ENCODE measurements at places on chromosomes 2 and 18.

DNA sequence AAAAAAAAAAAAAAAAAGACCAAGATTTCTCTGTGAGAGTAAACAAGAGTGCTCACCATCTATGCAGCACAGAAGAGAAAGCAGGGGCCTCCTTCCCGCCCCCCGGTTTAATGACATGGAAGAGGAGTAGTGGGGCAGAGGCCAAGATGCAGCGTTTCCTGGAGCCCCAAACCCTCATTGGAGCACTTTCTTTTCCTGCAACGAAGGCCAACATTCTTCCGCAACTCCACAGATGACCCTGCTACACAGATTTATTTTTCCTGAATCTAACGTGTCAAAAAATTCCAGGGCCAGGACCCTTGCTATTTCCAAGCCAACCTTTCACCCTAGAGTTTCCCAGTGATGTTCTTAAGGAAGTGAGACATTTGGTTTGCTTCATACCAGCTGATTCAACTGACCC lies 189.6 kb downstream of the MIB1 start:
- DNase-seq = no peak

- DNase-seq = no peak
Observed at GRCh38 chr18:31512203-31512764, 14.3 kb downstream of the DSG2 start.

DNA sequence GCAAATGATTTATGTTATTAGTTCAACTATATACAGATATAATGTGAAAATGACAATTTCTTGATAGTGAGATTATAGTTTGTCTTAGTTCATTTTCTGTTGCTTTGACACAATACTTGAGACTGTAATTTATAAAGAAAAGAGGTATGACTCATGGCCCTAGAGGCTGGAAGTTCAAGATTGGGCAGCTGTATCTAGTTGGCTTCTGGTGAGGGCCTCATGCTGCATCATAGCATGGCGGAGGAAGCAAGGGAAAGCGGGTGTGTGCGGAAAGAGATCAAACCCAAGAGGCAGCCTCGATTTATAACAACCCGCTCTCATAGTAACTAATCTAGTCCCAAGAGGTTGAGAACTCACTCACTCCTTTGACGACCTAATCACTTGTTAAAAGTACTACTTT lies 11.4 kb downstream of the PLEKHA3 start:
- DNase-seq = no peak

- peak; percentile 35 for DNase-seq
Observed at GRCh38 chr2:119264781-119265692, 41.4 kb downstream of the STEAP3 start.

DNA sequence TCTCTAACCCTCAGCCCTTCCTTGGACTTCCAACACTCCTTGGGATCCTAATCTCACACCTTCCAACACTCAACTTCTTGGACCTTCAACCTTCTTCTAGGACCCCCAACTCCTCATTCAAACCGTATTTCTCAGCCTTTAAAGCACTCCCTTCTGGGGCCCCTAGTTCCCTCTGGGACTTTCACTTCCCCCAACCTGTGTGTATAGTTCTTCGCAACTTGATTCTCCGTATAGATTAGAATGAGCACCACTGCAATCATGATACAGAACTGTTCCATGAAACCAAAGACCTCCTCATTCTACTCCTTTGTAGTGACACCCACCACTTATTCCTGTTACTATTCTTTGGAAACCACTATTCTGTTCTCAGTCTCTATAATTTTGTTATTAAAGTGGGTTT lies 62.0 kb upstream of the NFU1 start:
- DNase-seq = no peak

- DNase-seq = no peak
Observed at GRCh38 chr2:165618806-165619205, 149.3 kb downstream of the CSRNP3 start.

- no peak for DNase-seq
Observed at GRCh38 chr18:46163091-46163490, 58.9 kb downstream of the HAUS1 start.

DNA sequence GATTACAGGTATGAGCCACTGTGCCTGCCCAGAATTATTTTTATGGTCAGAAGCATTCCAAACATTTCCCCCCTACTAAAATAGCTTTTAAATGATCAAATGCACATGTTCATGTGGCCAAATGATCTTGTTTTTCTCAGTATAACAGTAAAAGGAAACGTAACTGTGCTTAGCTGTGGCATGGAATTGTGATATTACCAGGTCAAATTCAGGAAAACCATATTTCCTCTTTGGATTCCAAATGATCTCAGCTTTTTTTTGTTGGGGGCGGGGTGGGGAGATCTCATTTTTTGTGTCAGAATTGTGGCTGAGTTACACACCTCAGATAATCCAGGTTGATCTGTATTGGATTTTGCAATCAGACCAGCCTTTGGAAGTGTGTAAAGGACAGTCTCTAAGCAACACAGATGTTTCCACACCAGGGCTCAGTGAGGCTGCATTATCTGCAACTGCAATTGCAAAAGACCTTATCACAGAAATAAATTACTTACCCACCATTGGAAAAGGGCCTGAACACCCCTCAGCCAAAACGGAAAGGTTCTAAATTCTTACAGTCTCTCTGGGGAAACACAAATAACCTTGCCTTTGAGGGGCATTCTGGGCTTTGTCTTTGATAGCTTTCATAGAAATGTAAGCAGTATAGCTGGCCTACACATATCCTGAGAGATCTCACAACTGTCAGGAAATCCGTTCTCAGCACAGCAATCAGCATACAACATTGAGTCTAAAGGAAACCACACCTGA lies 8.4 kb downstream of the CASP10 start:
- DNase-seq = no peak

- DNase-seq = peak; percentile 62
Observed at GRCh38 chr18:24176727-24177416, 38.0 kb downstream of the CABYR start.

DNA sequence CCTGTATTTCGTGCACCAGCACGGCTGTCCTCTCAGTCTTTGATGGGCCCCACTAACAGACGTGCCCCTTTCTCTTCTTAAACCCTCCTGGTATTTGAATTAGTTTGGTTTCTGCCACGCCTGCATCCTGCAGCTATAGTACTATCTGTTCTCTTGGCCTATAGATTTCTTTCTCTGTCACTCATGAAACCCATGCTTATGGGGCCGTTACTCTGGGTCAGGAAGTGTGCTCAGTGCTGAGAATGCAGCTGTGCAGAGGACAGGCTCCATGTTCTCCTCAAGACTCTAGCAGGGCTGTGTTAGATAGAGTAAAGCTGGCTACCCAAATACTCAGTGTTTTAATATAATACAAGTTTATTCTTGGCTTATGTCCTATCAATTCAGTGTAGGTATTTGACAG lies 180.0 kb downstream of the INSIG2 start:
- no peak for DNase-seq

DNA sequence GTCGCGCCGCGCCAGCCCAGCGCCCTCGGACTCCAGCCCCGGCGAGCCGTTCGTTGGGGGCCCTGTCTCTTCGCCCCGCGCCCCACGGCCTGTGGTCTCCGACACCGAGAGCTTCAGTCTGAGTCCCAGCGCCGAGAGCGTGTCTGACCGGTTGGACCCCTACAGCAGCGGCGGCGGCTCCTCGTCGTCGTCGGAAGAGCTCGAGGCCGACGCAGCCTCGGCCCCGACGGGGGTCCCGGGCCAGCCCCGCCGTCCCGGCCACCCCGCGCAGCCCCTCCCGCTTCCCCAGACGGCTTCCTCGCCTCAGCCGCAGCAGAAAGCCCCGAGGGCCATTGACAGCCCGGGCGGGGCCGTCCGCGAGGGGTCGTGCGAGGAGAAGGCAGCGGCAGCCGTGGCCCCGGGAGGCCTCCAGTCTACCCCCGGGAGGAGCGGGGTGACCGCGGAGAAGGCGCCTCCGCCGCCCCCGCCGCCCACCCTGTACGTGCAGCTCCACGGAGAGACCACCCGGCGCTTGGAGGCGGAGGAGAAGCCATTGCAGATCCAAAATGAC lies 1.4 kb downstream of the PHLPP1 start:
- peak; percentile 14 for DNase-seq

- no peak for DNase-seq
Observed at GRCh38 chr2:212930556-212931260, 220.7 kb downstream of the IKZF2 start.

- no peak for DNase-seq
Observed at GRCh38 chr2:71919708-71920107, 228.0 kb downstream of the CYP26B1 start.

- no peak for DNase-seq
Observed at GRCh38 chr2:49153252-49153651, 1.1 kb downstream of the FSHR start.

DNA sequence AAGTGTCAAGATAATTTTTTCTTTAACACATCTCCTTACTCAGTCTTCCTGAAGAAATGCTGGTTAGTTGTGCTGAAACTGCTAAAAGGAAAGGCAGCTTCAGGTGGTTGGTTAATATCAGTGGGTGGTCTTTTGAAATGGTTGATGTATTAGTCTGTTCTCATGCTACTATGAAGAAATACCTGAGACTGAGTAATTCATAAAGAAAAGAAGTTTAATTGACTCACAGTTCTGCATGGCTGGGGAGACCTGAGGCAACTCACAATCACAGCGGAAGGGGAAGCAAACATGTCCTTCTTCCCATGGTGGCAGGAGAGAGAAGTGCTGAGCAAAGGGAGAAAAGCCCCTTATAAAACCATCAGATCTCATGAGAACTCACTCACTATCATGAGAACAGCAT lies 125.9 kb upstream of the CYRIA start:
- no peak for DNase-seq

GRCh38 chr2:25331686-25332365 lies 9.9 kb downstream of the DNMT3A start:
- DNase-seq = no peak

DNA sequence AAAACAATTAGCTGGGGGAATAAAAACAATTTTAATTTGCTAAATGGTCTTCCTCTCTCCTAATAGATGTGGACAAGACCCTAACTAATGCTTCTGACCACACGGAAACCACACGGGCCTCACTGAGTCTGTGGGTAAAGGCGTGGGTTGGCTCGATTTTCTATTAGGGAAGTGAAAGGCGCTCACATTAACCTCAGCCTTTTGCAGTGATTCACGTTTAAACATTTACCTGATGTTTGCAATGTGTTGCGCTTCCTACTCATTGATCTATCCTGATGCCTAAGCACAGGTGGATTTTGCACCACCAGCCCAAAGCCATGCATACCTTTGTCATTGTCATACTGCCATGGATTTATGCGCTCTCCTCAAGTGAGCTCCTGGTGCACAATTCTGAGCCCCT lies 35.6 kb upstream of the NRP2 start:
- no peak for DNase-seq

DNA sequence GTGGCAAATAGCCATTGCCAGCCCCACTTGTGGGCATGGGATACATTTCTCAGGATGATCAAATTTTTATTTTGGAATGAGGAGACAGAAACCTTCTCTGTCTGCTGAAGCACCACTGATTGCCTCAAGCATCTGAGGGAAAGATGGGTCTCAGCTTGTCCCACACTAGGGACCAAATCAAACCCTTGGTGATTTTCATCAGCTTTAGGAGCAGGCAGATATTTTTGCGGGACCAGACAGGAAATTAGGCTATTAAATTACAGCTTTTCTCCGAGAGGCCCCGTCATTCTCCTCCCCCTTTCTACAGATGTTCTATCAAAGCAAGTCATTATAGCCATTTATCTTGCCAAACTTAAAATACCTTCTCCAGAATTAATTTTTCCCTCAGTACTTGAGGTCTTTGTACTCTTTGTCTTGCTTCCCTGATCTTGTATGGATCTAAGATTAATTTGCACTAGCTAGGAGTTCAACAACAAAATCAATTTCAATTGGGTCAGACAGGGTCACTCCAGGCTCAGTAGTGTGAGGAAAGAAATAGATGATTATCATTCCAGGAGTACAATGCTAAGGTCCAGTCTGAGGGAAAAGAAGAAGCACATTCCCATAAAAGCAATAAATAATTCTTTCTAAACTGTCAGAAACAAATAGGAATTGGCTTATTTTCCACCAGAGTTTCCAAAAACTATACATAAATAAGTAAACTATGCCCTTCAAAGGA lies 818.1 kb upstream of the SOX11 start:
- no peak for DNase-seq

GRCh38 chr2:85436836-85437487 lies 18.4 kb downstream of the SH2D6 start:
- DNase-seq = no peak

DNA sequence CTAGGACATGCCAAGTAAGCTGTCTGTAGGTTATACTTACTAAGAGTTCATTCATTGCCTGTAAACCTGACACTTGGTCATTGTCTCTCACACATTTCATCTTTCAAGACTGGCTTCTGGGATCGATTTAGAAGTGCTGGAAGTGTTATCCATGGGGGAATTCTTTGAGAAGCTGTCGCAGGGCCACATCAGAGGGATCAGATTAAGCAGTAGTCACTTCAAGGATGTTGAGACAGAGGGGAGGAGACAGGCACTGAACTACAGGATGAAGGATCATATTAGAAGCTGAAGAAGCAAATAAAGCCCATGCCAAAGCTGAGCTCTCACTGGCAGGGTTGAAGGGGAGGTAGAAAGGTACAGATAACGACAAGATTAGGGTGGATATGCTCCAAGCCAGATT lies 49.0 kb downstream of the CDK15 start:
- DNase-seq = no peak

- DNase-seq = no peak
Observed at GRCh38 chr18:53101536-53102105, 761.6 kb downstream of the DCC start.

DNA sequence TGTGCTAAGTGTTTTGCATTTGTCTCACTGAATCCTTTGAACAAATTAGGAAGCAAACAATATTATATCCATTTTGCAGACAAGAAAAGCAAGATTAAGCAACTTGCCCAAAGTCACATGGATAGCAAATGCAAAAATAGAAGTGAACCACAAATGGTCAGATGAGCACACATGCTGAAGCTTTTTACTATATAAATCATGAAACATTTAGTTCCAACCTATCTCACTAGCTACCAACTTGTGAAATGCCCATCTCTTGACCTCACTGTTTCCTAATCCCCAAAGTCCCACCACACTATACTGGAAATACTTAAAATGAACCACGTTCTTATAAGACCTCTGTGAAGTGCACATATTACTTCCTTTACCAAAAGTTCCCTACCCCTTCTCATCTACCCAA lies 380.5 kb downstream of the ERBB4 start:
- DNase-seq = no peak

- no peak for DNase-seq
Observed at GRCh38 chr2:152826581-152827279, 108.3 kb downstream of the ARL6IP6 start.

DNA sequence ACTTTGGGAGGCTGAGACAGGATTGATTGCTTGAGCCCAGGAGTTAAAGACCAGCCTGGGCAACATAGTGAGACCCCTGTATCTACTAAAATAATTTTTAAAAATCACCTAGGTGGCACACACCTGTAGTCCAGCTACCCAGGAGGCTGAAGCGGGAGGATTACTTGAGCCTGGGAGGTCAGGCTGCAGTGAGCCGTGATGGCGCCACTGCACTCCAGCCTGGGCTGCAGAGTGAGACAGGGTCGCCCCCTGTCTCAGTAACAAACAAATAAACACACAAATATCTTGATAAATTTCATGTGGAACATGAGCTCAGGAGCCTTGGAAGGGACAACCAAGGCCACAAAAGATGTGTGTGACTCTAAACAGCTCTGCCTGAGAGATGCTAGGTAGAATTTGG lies 11.7 kb upstream of the ANKRD53 start:
- no peak for DNase-seq

All from stimulated activated CD4-positive, alpha-beta T cell treated with anti-CD3 and anti-CD28 coated beads, Interleukin-2, amount 100 ng/mL, for 48 hours (primary cell).